CD4-positive, alpha-beta memory T cell (primary cell): ENCODE measurements at places on chromosomes 2 and 18. TPM values are rescaled to one million over a fixed set of nuclear protein-coding genes. Genes with fewer than 3 reads are reported as not detected.

The ZNF638 gene
- total RNA-seq, result 167 TPM

The ACYP2 gene
- 13.1 TPM for total RNA-seq

DNA sequence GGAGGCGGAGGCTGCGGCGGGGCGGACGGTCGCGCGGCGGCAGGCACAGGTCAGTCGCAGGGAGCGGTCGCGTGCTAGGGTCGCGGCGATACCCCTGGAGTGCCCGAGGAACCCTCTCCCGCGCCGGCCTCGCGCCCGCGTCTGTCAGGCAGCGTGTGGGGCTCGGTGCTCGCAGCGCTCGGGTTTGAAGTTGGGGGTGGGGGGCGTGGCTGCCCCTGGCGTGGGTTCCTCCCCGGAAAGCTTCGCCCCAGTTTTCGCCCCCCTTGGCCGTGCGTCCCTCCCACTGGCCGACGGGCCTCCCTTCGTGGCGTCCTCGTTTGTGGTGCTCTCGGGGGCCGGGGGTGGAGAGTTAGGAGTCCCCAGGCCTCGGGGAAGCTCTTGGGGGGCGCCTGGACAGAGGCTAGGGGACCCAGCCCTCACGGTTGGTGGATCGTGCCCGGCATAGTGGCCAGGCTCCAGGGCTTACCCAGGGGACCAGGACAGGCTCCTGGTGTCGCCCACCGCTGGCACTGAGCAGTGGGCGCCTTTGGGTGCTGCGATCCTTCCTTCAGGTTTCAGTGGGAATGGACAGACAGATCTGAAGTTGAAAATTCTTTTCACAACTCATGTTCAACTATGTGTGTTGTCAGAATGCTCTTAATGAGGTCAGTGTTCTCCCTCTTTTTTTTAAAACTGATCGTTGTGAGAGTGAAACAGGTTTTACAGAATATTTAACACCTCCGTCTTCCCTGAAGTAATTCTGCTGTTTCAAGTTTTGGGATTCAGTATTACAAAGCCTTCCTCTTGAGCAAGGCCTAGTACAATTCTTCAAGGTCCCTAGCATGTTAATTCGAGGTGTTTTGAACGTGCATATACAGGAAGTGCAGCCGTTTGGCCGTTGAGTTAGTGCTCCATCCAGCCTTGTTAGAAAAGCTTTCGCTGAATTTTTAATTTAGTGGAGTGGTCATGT, 604 bp downstream of the RALBP1 start:
- DNase-seq, result peak; percentile 44

The CD226 gene
- 95.7 TPM for total RNA-seq

GRCh38 chr2:45436456-45436855, 174.6 kb downstream of the SRBD1 start:
- no peak for DNase-seq

DNA sequence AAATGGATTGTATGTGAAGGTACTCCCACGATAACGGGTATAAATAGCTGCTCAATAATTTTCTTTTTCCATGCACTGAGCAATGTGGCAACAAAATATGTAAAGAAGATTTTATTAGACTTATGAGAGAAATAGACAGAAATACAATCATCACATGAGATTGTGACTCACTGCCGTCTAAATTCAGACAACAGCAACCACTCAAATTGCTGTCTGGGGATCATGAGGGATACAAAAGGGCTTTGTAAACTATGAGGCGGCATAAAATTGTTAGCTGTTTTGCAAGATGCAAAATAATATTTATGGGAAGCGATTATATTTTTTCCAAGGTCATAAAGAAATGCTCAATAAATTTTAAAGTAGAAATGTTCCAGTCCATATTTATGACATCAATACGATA, 259.1 kb upstream of the AGAP1 start:
- DNase-seq, result no peak

- no peak for DNase-seq
Measured at GRCh38 chr18:39494211-39494896, 1928.8 kb upstream of the CELF4 start.

- DNase-seq, result no peak
Measured at GRCh38 chr2:200130762-200131166, 175.4 kb downstream of the MAIP1 start.

The CPO gene
- total RNA-seq, result not detected

DNA sequence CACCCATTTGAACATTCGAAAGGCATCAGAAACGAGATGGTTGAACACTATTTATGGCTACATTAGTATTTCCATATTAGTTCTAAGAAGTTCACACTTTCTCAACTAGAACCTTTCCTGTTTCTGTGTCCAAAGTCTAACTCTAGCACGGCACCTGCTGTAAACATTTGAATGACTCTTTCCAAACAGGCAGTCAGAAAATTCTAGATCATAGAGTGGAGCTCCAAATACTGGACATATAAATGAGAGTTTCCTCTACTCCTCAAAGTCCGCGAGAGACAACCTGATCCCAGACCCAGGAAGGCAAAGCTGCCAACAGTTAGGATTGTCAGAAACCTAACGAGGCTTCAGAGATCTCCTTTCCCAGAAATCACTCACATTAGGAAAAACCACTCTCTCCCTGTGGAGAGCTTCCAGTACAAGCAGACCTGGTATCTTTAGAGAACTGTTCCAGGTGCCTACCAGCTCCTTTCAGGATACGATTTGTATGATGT, 10.6 kb downstream of the RND3 start:
- DNase-seq, result no peak

The KYNU gene
- 0.73 TPM for total RNA-seq

- DNase-seq, result no peak
Measured at GRCh38 chr2:174333372-174334277, 1.1 kb upstream of the SP9 start.

The REG3A gene
- not detected for total RNA-seq

The CXCR1 gene
- not detected for total RNA-seq

- DNase-seq, result no peak
Measured at GRCh38 chr2:100886085-100886484, 66.1 kb downstream of the NPAS2 start.

- DNase-seq, result no peak
Measured at GRCh38 chr2:199160677-199161465, 296.9 kb downstream of the SATB2 start.

The CDK15 gene
- total RNA-seq, result not detected
